Stimulated activated CD4-positive, alpha-beta T cell treated with anti-CD3 and anti-CD28 coated beads, TNF-alpha, amount 100 ng/mL, for 1 hour (primary cell): ENCODE measurements at places on chromosomes 7 and 10.

- DNase-seq, result no peak
Observed at GRCh38 chr7:70016044-70016770, 417.9 kb downstream of the AUTS2 start.

DNA sequence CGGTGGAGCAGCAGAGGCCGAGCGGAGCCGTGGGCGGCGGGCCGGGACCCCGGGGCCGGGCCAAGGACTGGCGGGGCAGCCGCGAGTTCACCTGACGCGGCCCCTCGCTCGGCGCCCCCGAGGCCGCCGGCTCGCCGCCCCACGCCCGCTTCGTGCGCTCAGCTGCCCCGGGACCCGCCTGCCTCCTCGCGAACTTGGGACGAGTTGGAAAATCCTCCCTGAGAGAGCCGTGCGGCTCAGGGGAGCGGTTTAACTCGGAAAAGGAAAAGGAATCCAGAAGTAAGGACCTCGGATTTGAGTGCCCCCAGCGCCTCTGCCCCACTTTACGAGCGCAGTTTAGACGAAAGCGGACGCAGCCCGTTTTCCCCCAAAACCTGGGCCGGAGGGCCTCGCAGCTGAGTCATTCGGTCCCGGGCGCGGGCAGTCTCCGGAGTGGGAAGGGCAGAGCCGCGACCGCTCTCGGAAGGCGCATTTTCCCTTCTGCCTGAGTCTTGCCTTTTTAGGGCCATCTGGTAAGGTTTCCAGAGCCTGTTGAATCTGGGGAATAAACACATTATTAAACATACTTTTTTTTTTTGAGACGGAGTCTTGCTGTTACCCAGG is 744 bp downstream of the CREM start:
- peak; percentile 20 for DNase-seq

- no peak for DNase-seq
Observed at GRCh38 chr7:113774182-113774807, 144.5 kb downstream of the PPP1R3A start.

DNA sequence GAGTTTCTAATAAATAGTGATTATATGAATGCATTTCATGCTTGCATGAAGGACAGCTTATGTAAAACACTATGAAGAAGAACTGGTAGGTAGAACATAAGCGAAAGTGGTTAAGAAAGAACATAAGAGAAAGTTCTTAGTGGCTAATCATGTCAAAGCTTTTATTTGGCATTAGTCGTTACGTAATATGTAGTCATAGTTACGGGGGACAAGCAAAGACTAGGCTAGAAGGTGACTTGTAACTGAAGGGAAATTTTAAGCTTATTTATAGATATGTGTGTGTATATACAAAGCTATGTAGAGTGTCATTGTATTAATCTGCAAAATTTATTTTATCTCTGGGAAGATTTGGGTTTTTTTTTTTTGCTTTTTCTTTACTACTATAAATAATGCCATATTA is 36.9 kb downstream of the CAPZA2 start:
- no peak for DNase-seq

DNA sequence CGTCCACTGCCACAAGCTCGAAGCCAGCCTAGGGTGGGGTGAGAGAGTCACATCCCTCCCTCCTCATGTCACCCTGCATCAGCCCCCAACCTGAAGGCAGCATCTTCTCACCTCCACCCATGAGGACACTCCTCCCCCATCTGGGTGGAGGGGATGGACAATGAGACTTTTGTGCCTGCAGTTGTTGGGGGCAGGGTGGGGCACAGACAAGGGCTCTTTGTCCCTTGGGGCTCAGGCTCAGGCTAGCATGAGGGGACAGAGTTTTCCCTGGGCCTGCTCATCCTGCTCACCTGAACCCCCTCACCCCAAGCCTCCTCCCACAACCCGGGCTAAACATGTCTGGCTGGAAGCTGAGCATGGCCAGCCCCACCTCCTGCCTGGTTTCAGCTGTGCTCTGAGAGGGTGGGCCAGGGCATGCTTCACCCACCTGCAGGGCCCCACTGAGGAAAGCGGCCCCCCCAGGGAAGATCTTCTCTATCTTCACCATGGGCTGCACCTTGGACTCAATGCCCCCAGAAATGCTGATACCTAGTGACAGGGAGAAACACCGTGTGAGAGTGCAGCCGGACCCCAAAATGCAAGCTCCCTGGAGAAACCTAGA is 9.3 kb downstream of the LZTS2 start:
- no peak for DNase-seq

DNA sequence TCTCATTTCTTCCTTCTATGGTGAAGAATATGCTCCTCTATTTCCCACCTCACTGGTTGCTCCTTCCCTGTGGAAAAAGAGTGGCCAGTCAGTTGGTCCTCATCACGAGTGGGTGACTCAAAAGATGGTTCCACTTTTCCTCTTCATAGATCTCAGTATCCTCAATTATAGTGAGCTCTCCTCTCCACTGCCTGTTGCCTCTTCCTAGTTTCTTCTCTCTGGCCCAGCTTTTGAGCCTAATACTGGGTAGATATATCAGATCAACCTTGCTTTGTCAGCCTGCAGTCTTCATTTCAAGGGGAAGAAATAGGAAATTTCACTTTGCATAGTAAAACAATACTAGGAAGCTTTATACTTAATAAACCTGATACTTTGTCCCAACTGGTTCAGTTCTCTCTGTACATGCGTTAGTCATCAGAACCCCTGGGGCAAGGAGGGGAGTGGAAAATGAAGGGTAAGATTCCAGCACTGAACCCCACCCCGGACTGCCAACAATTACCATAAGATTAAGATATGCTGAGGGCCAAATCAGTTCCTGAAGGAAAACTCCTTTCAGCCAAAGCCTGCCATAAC is 15.5 kb upstream of the WNT16 start:
- no peak for DNase-seq

- DNase-seq, result no peak
Observed at GRCh38 chr10:132690401-132690800, 95.5 kb downstream of the NKX6-2 start.
